ENCODE measurements at places on chromosomes 2 and 18.

DNA sequence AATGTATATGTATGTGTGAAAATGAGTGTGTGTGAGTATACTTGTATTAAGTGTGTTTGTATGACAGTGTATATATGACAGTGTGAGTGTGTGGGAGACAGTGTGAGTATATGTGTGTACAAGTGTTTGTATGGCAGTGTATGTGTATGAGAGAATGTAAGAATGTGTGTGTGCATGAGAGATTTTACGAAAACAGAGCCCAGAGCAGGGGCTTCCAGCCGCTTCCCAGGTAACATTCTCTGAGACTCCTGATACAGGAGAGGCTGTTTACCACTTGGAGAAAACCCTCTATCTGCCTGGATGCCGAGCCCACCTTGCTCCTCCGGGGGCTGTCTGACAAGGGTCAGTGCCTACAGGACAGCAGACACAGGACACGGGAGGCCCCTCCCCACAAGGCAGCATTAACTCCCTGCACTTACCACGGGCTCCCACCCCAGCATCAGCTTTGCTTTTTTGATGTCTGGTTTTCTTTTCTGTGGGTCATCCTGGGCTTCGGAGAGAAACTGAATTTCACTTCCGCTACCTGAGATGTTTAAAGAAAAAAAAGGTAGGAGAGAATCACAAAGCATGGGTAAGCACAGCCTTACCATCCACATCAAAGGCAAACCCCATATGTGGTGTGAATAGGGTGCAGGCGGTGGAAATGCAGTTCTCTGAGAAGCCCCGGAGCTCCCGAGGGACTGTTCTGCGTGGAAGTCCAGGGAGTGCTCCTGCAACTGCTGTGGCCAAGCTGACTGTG is 97.6 kb downstream of the UXS1 start:
- DNase-seq, result no peak

GRCh38 chr2:188022389-188022788 is 269.3 kb upstream of the GULP1 start:
- DNase-seq, result no peak

DNA sequence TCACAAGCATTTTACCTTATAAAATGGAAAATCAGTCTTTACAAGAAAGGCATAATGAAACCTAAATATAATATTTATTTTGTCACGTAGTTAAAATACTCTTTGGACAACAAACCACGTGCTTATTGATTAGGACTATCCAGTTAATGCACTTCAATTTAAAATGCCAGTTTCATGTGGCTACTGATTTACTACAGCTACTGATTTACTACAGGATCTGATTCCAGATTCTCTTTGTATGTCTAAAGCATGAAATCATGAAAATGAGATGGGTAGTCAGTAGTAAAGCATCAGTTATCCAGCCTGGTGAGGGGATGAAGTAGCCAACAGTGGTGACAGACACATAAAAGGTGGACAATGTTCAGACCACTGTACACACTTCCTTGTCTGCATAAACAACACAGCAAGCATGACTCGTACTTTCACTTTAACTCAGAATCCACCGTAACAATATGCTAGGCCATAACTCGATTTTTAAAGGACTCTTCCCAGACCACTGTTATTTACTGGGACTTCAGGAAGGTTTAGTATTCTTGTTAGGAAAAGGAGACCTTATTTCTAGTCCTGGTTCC is 24.9 kb downstream of the ACAA2 start:
- no peak for DNase-seq

GRCh38 chr2:162257425-162257824 is 14.2 kb upstream of the FAP start:
- DNase-seq, result no peak

- DNase-seq, result no peak
Measured at GRCh38 chr2:159961037-159961436, 101.4 kb downstream of the PLA2R1 start.

DNA sequence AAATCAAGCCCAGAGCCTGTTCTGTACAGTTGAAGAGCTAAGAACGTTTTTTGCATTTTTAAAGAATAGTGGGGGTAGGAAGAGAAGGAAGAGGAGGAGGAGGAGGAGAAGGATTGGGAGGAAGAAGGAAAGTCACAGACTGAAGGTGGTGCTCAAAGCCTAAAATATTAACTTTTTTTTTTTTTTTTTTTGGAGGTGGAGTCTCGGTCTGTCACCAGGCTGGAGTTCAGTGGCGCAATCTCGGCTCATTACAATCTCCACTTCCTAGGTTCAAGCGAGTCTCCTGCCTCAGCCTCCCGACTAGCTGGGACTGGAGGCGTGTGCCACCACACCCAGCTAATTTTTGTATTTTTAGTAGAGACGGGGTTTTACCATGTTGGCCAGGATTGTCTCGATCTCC is 18.3 kb upstream of the KLHL29 start:
- no peak for DNase-seq

DNA sequence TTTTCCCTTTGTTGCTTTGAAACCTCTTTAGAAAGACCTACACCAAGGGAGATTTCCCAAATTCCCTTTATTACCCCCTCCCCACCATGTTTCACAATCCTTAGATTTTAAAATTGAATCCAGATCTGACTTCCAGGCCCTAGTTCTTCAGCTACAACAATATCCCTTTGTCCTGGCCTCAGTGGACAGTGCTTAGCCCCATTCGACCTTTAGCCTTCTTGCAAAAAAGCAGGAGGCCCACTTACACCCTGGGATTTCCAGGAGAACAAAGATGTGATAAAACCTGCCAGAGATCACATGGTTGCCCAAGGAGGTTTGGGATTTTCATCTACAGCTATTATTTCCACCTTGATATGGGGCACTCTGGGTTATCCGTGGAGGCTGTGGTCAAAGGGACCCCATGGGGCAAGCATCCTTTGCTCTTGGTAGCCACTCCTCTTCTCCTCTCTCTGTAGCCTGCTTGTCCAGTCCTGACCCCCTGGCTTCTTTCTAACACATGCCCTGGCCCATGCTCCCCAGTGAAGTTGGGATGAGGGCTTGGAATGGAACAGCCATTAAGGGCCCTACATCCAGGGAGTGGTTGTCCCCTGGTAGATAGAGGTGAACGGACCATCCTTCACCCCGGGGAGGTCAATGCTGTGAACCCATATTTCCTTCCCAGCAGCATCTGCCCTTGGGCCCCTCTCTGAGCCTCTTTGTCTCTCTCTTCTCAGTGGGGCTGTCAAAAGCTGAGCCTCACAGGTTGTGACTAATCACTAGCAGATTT is 267.4 kb downstream of the DYSF start:
- no peak for DNase-seq

DNA sequence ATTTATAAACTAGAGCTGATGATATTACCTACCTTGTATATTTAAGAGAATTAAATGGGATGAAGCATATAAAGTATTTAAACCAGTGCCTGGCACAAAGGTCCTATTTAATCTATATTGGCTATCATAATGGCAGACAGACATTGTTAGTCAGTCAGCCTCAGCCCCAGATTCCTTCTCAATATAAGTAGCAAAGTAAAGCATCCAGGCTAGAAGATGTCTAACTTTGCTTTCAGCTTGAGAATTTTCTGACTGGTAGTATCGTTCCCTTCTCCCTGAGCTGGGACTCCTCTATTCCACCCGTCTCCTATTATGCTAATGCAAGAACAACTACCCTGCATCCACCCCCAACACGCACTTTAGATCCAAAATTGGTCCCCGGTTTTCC is 215.7 kb upstream of the SIX2 start:
- no peak for DNase-seq

DNA sequence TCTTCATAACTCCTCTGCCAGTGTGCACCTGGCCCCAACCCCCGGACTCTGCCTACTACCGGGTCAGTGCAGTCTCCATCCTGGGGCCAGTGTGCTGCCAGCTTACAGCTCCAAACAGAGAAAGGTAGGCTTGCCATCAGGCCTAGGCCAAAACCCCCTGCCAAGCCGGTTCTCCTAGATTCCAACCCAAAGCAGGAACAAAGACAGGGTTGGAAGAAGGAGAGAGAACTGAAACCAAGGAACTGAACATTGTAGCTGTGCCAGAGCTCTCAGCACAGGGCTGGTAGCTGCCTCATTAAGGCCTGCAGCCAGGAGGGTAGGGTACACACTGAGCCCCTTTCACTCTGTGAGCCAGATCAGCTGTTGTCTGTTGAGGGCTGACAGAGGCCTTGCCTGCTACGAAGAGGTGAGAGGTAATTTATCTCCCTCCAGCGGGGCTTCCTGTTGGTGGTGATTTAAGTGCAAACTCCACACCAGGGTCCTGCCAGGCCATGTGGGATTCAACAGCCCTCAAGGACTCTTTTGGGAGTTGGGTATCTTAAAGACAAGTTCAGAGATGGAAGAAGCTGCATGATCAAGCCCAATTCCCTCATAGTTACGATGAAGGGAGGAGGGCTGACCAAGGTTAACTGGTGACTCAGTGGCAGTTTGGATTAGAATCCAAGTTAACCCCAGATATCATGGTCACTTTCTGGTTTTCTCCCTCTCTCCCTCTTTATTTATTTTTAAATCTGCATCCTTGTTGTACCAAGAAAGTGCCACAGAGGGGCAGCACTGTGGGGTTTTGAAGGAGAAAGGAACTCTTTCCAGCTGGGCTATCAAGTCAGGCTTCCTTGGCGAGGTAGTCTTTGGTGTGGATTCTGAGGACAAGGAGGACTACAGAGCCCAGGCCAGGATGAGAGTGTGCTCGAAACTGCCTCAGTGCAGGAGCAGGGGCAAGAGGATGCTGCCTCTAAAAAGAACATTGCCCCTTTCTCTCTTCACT is 48.1 kb downstream of the CYRIA start:
- DNase-seq, result no peak

DNA sequence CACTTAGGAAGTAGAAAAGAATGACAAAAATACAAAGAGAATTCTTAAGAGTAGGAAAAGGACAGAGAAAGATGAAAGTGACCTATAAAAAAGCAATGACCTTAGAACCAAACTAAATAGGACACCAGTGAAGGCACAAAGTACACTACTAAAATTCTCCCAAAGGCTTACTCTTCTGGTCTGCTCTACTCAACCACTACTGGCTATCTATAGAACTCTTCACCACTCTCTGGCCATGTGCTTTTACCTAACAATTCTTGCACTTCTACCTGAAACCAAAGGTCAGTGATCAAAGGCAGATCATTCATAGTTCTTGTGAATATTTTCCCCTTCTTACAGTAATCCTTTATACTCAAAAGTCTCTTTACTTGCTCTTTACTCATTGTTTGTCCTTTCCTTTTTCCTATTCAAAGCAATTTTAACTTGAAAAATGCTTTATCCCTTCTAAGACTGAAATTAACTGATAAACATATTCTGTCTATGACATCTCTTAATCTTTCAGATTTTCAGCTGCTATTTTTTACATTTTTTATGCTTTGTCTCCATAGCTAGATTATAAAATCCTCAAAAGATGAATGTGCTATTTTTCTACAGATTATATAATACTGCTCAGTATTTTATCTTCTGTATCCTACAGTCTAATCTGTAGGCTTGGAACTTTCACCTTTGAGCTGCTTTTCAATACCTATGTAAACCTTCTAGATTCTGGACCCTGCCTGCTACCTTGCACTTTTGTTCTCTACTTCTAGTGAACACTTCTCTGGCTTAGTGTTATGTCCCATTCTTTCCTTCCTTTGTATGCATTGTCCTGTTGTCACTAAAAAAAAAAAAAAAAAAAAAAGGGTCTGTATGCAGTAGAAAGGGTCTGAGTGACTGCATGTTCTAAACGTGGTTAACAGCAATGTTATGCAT is 64.6 kb downstream of the NCKAP1 start:
- DNase-seq, result no peak

DNA sequence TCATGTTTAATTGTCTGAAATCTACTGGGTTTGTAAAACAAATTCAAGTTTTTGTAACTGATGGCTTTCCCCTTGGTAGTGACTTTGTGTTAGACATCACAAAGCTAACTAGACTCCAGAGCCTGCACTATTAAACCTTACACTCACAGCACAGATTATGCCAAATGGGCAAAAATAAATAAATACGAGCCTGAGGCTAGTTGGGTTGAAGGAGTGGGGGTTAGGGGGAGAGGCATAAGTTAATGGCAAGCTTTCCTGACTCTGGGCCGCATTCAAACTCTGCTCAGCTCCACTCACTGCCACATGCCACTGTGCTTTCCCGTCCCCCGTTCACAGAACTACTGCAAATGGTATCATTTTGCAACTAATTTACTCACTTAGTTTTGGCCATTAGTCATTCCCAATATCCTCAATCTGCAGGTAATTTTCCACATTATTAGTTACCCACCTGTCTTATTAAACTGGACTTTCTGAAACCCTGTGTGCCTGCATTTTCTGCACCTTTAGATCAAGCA is 1079.9 kb upstream of the PIK3C3 start:
- DNase-seq, result no peak

DNA sequence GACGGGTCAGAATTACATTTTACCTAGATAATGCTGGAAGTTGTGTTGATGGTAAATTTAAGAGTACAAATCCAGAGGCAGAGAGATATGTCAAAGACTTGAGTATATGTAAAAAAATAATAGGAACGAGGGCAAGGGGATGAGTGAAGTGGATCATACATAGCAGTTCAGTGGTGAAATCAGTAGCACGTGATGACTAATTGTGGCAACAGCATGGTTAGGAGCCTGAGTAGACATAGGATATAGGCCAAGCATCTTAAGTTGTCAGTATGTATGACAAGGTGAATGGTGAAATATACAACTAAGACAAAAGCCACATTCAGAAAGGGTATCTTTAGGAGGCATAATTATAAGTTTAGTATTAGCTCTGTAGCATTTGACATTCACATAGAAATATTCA is 826.5 kb upstream of the PIK3C3 start:
- DNase-seq, result no peak

GRCh38 chr18:75507636-75508035 is 80.1 kb upstream of the SMIM21 start:
- no peak for DNase-seq

- no peak for DNase-seq
Measured at GRCh38 chr2:166074430-166074829, 53.4 kb downstream of the SCN1A start.

- DNase-seq, result no peak
Measured at GRCh38 chr2:149894226-149894625, 306.7 kb upstream of the MMADHC start.

GRCh38 chr2:27211241-27211942 is 449 bp upstream of the ATRAID start:
- no peak for DNase-seq

DNA sequence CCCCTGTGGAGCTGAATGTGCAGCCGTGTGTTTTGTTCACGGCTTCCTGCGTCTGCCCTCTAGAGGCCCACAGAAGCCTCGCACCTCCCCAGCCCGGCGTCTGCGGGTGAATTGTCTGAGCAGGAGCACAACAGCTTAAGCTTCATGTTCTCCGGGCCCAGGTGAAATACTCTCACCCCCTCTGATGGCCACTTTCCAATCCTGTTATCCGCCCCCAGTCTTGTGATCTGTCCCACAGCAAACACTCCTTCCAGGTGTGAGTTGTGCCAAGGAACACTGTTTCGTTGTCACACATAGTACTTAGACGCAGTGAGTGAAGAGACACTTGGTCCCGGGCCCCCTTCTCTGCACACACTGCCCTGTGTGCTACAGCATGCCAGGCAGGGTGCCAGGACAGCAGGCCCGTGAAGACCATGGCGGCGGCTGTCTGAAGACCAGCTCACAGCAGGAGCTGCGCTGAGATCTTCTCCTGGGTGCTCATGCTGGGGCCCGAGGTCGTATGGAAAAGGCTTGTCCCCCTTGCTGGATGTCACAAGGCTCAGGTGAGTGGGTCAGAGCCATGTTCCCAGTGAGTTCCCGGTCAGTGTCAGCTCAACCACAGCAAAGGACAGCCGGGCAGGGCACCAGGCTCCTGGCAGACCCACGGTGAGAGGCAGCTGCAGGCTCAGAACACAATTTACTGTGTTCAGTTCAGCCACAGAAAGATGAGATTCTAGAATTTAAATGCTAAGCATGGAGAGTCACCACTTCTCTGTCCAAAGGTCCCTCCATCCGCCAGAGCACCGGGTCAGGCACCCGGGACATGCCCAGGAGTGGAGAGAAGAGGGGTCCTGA is 6.8 kb upstream of the PXDN start:
- DNase-seq, result peak; percentile 61

Data from amniotic stem cell (primary cell).